ENCODE measurements at places on chromosomes 2 and 18.

DNA sequence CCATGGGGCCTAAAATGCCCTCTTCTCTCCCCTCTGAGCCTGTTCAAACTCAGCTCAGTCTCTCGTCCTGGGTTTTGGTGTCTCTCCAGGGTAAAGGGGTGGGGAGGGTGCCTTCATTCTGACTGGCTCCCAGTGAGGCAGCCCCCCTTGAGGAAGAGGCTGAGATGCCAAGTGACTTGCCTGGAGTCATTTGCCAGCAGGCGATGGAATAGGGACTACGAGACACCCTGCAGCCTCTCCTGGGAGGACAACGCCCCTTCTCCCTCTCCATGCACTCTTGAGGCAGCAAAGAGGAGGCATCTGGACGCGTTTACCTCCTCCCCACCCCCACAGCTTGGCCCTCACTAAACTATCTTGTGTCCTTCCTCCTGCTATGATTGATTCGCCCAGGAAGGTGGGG lies 760 bp upstream of the STON1 start:
- no peak for DNase-seq

- DNase-seq, result no peak
Observed at GRCh38 chr2:8794923-8795825, 42.2 kb downstream of the KIDINS220 start.

- DNase-seq, result no peak
Observed at GRCh38 chr2:224948859-224949258, 93.4 kb downstream of the DOCK10 start.

DNA sequence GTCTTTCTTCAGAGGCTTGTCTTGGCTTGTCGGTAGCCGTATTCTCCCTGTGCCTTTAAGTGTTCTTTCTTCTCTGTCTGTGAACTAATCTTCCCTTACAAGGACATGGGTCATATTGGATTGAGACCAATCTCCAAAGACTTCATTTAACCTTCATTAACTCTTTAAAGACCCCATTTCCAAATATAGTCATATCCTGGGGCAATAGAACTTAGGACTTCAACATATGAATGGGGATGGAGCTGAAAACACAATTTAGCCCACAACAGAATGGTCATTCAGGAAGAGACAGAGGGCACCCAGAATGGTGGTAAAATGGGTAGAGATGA lies 82.1 kb upstream of the TANK start:
- no peak for DNase-seq

- DNase-seq, result no peak
Observed at GRCh38 chr2:64998658-64999061, 9.5 kb downstream of the SLC1A4 start.

- DNase-seq, result no peak
Observed at GRCh38 chr2:132884705-132885104, 214.7 kb upstream of the LYPD1 start.

- no peak for DNase-seq
Observed at GRCh38 chr2:98399140-98399539, 45.5 kb upstream of the INPP4A start.

DNA sequence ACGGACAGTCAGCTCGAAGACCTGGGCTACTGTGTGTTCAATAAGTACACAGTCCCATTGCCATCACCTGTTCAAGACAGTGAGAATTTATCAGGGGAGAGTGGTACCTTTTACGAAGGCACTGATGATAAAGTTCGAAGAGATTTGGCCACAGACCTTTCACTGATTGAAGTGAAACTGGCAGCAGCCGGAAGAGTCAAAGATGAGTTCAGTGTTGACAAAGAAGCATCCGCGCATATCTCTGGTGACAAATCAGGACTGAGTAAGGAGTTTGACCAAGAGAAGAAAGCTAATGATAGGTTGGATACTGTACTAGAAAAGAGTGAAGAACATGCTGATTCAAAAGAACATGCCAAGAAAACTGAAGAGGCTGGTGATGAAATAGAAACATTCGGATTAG lies 76.9 kb upstream of the UNC80 start:
- DNase-seq, result no peak

- no peak for DNase-seq
Observed at GRCh38 chr2:2827761-2828221, 496.7 kb upstream of the MYT1L start.

Measured in Right ventricle myocardium superior (tissue), 1 donor.